AG08396 (cell line): ENCODE measurements at places on chromosomes 7 and 10.

- no peak for DNase-seq
Observed at GRCh38 chr7:127390817-127391590, 1.5 kb downstream of the ZNF800 start.

DNA sequence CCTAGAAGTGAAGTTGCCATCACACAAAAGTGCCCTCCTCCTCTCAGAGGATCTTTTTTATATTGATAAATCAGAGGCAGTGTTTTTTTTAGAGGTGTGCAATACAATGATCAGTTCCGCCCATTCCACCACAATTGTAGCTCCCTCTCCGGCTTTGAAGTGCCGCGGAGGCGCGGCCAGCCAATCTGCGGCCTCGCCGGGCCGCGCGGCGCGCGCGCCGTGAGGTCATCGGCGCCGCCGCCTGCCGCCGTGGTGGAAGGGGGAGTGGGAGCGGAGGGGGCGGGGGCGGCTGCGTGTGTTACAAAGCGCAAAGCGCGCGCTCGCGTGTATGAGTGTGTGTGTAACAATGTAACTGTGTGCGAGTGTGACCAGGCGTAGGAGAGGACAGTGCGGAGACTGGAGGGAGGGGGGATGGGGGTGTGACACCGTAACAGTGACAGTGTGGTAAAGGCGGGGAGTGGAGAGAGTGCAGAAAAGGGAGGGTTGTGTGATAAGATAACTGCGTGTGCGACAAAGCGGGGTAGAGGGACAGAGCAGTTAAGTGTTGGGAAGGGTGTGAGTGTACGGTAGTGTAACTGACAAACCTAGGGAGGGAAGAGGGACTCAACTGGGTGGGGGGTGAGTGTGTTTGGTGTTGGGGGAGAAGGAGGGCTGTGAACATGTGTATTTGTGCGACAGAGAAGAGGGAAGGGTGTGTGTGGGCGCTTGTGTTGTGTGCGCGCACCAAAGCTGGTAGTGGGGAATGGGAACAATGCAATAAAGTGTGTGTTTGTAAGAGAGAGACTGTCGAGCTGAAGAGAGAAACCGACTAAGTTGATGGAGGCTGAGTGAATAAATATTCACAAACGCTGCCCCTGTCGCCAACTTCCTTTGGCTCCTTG is at the start of gene SP8:
Gene SP8 (minus strand): TSS at position 108 of the 881 bp plus-strand sequence. CDS start 88 bp downstream, at position 20.
- peak; percentile 47 for DNase-seq

DNA sequence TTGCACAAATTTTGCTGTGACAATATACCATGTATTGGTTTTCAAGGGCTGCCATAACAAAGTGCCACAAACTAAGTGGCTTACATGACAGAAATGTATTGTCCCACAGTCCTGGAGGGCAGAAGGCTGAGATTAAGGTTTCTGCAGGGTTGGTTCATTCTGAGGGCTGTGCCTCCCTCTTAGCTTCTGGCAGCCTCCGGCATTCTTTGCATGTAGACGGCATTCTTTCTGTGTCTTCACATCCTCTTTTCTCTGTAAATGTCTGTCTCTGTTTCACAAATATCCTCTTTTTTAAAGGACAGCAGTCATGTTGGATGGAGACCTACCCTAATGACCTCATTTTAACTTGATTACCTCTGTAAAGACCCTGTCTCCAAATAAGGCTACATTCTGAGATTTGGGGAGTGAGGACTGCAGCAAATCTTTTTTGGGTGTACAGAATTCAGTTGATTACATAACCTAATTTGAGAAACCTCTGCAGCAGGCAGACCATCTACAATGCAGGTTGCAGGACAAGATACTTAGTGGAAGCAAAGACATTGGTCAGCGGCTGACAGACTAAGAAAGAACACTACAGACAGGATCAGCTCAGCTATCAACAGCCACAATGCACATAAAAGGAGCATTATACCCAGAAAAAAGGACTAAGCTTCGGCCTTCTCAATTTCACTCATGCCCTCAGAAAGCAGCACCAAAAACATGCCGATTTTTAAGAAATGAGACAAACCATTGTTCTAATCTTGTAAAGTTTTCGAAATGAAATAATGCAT is 84.6 kb upstream of the FAM3C start:
- no peak for DNase-seq

DNA sequence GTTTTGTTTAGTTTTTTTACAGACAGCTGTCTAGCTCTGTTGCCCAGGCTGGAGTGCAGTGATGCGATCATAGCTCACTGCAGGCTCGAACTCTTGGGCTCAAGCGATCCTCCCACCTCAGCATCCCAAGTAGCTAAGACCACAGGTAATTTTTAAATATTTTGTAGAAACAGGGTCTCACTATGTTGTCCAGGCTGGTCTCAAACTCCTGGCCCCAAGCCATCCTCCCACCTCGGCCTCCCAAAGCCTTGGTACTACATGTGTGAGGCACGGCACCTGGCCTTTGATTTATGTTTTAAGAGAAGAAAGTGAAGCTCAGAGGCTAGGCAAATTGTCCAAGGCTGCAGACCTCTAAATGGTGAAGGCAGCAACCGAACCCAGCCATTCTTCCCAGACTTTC is 98.6 kb upstream of the SVIL start:
- no peak for DNase-seq

DNA sequence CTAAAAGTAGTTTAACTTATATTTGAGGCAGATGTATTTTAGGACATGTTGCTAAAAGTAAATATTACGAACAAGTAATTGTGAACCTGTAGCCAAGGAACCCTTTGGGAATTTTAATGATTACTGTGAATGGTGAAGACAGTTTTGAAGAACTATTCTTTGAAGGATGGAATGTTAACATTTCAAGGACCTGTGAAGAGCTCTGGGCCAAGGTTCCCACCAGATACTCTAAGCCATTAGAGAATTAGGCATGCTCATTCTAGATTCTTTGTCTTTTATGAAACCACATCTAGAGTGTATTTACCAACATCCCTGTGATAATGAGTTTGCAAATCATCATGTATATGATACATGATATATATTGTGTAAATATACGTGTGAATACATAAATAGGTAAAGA is 99.8 kb downstream of the SEPTIN7 start:
- no peak for DNase-seq

GRCh38 chr7:37016064-37016878 is 292.0 kb upstream of the AOAH start:
- no peak for DNase-seq

DNA sequence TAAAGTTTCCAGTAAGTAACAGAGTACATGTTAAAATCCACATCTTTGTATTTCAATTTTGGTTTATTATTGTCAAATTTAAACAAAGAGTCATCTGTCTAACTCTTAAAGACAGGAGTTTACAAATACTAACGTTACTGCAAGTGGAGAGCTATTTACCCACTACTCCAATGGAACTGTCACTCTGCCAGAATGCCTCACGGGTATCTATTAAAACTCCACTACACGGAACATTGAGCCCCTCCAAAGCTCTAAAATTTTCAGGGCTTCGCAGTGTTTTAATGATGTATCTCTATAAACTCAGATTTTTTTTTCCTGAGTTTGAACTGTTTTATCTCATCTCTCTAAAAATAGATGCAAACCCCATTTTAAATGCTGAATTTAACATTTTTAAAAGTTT is 388.7 kb upstream of the SEMA3A start:
- DNase-seq = no peak

DNA sequence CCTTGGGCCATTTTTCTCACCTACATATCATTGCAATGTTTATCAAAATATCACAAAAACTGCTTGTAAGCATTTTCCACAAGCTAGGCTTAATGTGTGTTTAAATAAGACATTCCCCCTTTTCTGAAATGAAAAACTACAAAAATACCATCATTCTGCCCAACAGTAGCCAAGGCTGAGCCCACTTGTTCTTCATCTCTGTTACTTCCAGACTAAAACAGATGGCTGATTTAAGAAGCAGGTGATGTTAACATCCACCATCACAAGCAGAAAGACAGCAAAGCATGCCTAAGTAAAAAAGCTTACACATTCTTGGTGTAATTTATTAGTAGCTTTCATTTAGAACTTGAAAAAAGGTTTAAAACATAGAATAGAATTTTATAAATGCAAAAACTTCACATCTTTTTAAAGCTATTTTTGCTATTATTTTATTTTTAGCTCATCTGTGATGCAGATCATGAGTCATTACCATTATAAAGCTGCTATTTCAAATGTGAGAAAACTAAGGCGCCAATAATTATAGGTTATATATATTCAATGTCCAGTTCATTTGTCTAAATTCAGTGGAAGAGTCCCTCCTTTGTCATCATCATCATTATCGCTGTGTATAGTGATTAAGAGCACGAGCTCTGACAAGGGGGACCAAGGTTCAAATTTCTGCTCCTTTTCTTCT is 109.4 kb downstream of the RELN start:
- no peak for DNase-seq

DNA sequence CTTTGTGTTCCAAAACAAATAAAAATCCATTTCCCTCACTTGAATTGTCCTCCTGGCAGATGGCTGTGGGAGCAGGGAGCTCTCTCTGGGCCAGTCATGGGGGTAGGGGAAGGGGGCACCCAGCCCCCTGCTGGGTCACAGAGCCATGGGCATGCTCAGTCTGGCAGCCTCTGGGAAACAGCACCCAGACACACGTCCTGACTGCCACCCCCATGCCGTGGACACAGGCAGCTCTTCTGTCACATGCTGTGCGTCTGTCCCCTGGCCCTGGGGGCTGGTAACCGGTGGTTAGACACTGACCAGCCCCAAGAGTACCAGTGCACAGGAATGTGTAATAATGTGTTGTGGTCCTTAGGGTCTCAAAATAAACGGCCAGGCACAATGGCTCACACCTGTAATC is 47.0 kb downstream of the RASGEF1A start:
- no peak for DNase-seq

GRCh38 chr7:73626814-73627213 is 2.5 kb upstream of the MLXIPL start:
- no peak for DNase-seq

DNA sequence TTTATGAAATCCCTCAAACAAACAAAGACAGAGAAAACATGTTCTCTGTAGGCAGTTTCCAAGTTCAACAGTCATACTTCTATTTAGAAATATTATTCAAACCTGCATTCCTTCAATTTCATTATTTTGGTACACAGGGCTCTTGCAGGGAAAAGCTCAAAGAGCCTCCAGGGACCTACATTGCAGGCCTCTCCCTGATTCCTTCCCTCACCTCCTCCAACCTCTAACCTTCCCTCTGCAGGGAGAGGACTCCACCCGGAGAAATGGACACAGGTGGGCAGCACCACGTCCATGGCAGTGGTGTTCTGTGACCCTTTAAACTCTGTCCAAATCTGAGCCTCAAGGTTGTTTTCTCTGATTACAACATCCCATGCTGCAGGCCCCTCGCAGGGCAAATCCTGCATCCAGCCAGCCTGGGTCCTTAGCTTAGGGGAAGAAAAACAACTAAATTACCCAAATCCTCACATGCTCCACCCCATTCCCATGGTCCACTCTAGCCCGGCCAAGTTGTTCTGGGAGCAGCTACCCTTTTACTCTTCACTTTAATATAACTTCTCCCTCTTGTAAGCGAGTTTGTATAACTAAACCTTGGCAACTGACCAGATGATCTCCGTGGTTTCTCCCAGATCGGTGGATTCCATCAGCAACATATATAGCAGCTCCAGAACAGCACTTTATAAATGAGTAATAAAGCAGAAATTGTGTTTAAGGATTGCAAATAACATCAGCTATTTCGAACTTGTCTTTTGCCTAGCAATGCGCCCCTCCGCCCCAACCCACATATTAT is 129.8 kb downstream of the CUBN start:
- DNase-seq = no peak

DNA sequence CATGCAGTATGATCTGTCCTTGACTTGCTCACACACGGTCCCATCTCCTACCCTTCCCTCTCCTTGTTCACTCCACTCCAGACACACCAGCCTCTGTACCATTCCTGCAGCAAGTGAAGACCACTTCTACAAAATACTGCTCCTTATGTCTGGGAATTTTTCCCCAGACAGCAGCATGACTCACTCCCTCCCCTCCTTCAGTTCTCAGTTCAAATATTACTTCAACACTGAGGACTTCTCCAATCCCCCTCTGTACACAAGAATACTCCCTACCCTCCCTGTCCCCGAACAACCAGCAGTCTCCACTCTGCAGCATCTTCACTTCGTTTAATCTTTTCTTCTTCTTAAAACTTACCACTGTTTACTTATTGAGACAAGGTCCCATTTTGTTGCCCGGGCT is 474.0 kb downstream of the GPAM start:
- no peak for DNase-seq

- DNase-seq = no peak
Observed at GRCh38 chr7:28575241-28575643, 162.9 kb downstream of the CREB5 start.

DNA sequence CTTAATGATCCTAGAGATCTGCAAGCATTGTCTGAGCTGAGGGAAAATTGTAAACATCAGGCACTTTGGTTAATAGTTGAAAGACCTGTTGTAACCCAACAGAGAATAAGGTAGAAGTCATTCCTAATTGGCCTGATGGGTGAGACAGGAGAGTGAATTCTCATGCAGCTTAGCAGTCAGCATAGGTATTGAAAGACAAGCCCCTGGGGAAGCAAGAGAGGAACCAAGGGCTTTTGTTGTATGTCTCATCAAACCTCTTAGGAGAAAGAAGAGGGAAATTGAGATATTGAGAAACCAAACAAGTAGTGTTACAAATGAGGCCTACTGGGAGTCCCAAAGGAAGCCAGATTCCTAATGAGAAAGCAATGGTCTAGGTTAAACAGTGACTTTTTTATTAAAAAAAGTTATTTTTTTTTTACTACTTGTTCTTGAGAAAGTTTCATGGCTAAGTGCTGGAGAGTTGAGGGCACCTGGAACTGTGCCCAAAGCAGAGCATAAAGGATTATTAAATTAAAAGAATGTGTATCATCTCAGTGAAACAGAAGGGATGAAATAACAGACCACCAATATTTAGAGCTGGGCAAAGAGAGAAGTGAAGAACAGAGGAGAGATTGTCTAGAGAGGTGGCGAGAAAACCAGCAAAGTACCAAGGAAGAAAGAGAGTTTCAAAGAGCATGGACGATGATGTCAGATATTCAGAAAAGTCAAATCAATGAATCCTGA is 168.9 kb downstream of the CDK14 start:
- DNase-seq = no peak

DNA sequence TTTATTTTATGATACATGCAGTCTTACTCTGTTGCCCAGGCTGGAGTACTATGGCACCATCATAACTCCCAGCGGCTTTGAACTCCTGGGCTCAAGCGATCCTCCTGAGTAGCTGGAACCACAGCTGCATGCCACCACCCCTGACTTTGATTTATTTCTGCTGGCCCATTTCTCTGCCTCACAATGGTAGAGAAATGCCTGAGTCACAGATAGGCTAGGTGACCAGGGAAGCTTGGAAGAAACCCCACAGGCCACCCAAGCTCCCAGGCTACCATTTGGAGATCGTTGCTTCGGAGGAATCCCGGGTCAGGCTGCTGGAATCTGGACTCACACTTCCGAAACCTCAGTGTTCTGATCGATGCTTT is 17.4 kb upstream of the BAIAP2L1 start:
- peak; percentile 34 for DNase-seq
